ENCODE measurements at places on chromosomes 13 and 19. TPM values are rescaled to one million over a fixed set of nuclear protein-coding genes. Genes with fewer than 3 reads are reported as not detected.

GRCh38 chr19:47696635-47697034 is 16.6 kb upstream of the EHD2 start:
- DNase-seq = no peak

GRCh38 chr13:34779171-34779570 is 162.9 kb upstream of the NBEA start:
- DNase-seq = no peak

GRCh38 chr19:48512504-48513288 is 1.1 kb upstream of the LMTK3 start:
- DNase-seq = peak; percentile 63

GRCh38 chr13:112900691-112901091 is 68.3 kb upstream of the MCF2L start:
- no peak for DNase-seq

DNA sequence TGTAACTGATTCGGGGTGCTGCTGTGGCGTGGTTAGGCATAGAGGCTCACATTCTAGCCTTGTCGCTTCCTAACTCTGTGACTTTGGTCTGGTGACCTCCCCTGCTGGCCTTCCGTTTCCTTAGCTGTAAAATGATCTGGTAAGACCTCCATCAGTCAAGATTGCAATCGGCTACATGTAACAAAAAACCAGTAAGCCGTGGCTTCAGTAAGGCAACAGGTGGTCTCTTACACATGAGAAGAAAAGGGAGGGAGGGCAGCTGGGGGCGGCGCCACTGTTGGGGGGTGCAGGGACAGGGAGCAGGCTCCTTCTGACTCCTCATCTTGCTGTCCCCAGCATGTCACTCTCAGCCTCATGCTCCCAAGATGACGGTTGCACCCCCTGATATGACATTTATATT is 148.0 kb downstream of the SIPA1L3 start:
- no peak for DNase-seq

GRCh38 chr13:24340608-24340955 is 31.2 kb downstream of the C1QTNF9 start:
- no peak for DNase-seq

- DNase-seq = no peak
Measured at GRCh38 chr13:91426913-91427312, 28.5 kb downstream of the GPC5 start.

Gene MYO16
- not detected for total RNA-seq

Gene ANGPTL4
- total RNA-seq = 4.1 TPM

Gene CYP4F2
- not detected for total RNA-seq

Gene GZMM
- total RNA-seq = 37.6 TPM

Gene POLR1D
- 140 TPM for total RNA-seq

Gene MBD3L3
- not detected for total RNA-seq

Measured in activated CD4-positive, alpha-beta T cell treated with anti-CD3 and anti-CD28 coated beads, Interleukin-2, amount 10 ng/mL, durations not matched to agents 24 days and 14 days (primary cell).